ENCODE measurements at places on chromosomes 2 and 18.

DNA sequence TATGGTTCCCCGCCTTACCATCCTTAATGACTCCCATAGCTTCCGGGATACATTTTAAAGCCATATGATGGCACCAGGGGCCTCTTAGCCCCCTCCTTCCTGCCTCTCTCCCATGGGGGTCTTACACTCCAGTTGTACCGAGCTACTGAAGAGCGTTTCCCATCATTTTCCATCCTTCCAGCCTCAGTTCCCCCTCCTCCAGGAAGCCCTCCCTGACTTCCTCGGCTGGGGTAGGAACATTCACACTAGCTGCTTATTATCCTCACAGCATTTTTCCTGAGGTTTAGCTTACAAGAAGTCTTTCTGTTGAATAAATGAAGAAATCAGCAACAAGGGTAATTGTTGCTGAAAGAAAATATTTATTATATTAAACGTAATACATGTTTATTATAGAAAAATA lies 41.1 kb downstream of the LRRFIP1 start:
- DNase-seq: no peak

DNA sequence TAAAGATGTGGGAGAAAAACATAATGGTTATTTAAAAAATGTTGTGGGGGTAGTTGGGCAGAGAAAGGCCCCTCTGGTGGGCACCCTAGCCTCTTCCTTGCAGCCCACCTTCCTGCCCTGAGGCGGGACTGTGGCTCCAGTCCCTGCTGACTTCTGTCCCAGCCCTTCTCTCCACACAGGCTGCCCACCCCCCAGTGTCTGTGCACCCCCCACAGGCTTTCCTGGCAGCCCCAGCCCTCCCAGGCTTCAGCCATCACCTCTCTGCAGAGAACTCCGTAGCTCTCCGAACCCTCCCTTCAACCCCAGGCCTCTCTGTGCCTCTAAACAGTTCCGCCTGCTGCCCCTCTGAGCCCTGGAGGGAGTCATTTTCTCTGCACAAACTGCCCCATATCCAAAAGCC lies 75.4 kb downstream of the DYSF start:
- DNase-seq: peak; percentile 20

DNA sequence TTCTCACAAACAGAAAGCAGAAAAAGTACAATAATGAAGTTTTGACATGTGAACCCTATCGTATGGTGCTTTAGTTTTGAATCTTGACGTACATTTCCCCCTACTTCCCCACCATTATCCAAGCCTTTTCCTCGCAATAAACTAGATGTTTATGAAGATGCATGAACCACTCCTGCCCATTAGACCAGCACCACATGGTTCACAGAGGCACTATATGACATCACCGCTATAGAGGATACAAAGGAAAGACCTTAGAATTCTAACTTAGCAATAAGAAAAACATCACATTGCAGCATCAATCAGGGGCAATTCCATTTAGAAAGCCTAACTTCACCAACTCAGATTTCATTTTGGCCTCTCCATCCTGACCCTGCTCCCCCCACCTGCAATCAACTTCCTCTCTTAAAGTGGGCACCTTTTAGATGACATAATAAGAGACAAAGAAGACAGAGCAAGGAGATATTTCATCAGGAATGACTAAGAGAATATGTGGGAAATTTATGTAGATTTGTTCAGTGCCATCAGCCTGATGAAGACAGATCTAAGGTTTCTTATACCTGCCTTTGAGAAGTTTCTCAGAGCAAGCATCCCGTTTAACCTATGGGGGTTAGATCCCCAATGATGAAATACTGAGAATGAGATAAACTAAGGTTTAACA lies 124.9 kb downstream of the PIGN start:
- no peak for DNase-seq

- no peak for DNase-seq
These were observed 85.2 kb downstream of the NOL10 start for GRCh38 chr2:10604604-10605003.

- no peak for DNase-seq
These were observed 22.7 kb downstream of the HNMT start for GRCh38 chr2:137987011-137987410.

All from tibial artery (tissue), 4 donors.